ENCODE measurements at places on chromosomes 4 and X. TPM values are rescaled to one million over a fixed set of nuclear protein-coding genes. Genes with fewer than 3 reads are reported as not detected.

NXF2B gene
- not detected for total RNA-seq

DNA sequence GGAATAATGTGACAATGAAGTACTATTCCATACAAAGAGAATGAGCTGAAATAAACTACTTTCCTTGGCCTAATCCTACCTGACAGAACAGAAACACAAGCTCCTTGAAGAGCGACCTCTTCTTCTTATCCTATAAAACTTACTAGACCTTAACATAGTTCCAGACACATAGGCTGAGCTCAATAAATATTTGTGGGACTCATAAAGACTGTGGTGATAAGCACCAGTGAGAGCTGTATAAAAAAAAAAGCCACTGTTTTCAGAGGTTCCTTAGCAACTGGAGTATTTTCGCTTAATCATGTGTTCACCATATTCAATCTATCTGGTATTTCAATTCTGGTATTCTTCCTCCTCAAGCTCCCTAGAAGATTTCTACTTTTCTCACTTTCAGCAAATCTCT, 1129.6 kb downstream of the STPG2 start:
- no peaks in the 10 kb centered on the region for H3K27me3 ChIP-seq
- H3K4me3 ChIP-seq: no peak overlapping the region
- H3K36me3 ChIP-seq: no peaks in the 10 kb centered on the region

- no peak overlapping the region for H3K27ac ChIP-seq
- H3K4me1 ChIP-seq: no peaks in the 10 kb centered on the region
- no peak overlapping the region for H3K4me3 ChIP-seq
- no peaks in the 10 kb centered on the region for H3K36me3 ChIP-seq
These were observed 82.9 kb downstream of the LAS1L start for GRCh38 chrX:65451663-65452062.

DNA sequence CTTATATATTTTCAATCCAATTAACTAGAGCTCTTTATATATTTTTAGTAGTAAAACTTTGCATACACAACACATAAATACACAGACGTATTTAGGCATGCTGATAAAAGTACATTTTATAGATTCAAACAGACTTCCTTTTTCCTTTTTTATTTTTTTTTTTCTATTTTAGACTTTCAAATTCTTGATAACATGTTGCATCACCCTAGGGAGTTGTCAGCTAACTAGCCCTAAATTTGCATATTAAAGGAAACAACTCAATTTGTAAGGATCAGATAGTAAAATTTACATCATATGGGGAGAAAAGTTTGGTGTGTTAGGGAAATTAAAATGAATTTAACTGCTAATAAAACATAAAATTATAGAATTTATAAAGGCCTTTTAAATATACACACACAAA, 47.4 kb upstream of the APOOL start:
- H3K27me3 ChIP-seq: no peaks in the 10 kb centered on the region
- no peaks in the 10 kb centered on the region for H3K4me1 ChIP-seq
- DNase-seq: no peak
- no peaks in the 10 kb centered on the region for H3K36me3 ChIP-seq
- H3K4me3 ChIP-seq: no peak overlapping the region

NPY2R gene
- not detected for total RNA-seq

RAB40A gene
- total RNA-seq: not detected

DNA sequence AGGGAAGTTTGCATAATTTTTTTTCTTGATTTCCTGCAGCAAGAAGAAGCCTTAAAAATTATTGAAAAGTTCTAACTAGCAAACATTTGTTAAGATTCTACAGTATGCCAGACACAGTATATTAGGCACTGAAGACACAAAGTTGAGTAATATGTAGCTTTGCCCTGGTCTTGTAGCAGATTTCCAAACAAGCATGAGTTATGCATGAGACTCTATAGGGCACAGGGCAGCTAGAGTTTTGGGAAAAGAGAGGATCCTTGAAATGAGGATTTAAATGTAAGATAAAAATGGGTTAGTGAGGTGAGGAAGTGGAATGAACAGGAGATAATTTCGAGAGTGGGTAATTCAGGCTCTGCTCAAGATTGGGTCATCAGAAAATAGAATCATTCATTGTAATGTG, 8.6 kb upstream of the GPRIN3 start:
- no peaks in the 10 kb centered on the region for H3K36me3 ChIP-seq
- DNase-seq: no peak
- no peaks in the 10 kb centered on the region for H3K27me3 ChIP-seq
- peaks cover 2% of the 10 kb centered on the region for H3K4me1 ChIP-seq
- H3K27ac ChIP-seq: no peak overlapping the region
- H3K4me3 ChIP-seq: no peak overlapping the region

LANCL3 gene
- total RNA-seq: 0.12 TPM

- no peaks in the 10 kb centered on the region for H3K36me3 ChIP-seq
- H3K27me3 ChIP-seq: no peaks in the 10 kb centered on the region
- no peak for DNase-seq
- H3K4me3 ChIP-seq: no peak overlapping the region
These were observed 46.7 kb downstream of the DDX53 start for GRCh38 chrX:23046443-23046842.

GRCh38 chr4:114378305-114378903, 220.2 kb upstream of the UGT8 start:
- H3K27ac ChIP-seq: no peak overlapping the region
- no peaks in the 10 kb centered on the region for H3K36me3 ChIP-seq
- DNase-seq: no peak
- no peaks in the 10 kb centered on the region for H3K4me1 ChIP-seq
- H3K4me3 ChIP-seq: no peak overlapping the region
- H3K27me3 ChIP-seq: no peaks in the 10 kb centered on the region

RAB39B gene
- not detected for total RNA-seq

DNA sequence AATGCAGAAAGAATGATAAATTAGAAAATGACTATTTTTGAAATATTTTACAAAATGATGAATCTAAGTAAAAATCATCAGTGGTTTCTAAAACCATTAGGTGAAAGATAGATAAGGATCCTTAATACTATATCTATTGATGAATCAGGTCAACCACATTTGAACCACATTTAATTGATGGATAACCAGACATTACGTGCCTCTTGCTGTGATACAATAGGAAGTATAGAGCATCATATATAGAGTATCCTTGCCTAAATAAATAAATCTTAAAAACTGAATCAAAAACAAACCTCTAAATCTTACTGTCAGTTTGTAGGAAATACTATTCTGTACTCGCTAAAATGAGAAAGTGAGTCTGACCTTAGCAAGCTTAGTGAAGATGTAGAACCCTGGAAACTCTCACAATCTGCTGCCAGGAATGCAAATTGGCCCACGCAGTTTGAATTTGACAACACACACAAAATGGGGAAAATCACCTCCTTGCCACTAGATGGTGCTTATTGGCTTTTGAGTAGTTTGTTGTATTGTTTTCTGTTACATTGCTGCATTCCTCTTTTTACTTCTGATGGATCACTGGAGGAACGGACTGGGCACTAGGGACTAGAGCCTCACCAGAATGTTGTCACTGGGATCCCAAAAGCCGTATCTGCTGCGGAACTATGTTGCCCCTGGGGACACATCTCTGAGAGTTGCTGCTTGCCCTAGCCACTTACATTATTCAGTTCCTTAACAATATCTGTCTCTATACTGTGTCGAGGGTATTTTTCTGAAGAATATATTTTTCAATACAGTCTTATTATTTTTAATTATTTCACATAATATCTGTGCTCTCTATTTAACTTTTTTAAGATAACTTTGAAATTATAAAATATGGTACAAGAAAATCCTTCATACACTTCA, 25.4 kb upstream of the SLAIN2 start:
- peak; percentile 11 for DNase-seq
- no peak overlapping the region for H3K27ac ChIP-seq
- no peaks in the 10 kb centered on the region for H3K36me3 ChIP-seq
- no peaks in the 10 kb centered on the region for H3K27me3 ChIP-seq
- no peak overlapping the region for H3K4me3 ChIP-seq
- H3K4me1 ChIP-seq: no peaks in the 10 kb centered on the region

DNA sequence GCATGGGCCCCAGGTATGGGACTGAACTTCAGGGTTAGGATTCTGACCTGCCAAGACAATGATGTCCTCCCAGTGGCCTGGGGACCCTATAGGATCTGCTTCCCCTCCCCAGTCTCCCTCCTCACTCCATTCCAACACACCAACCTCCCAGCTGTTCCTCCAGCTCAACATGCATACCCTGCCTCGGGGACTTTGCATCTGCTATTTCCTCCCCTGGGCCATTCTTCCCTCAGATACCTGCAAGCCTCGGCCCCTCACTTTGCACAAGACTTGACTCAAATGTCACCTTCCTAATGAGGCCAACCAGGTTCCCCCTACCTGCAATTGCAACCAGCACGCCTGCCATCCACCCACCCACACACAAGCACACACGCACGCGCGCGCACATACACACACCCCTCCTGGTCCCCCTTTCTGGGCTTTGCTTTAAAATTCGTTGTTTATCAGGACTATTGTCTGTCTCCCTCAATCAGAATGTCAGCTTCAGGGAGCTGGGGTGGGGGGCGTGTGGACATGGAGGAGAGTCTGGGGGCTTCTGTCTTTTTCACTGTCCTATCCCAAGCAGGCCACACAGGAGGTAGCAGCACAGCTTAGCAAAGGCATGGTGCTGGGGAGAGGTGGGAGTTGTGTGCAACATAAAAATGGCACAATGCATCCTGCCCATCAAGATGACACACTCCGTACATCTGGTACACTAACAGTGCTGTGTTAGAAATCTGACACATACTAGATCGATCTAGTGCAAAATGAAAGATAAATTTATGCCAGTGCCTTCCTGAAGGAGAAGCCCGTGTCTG, 20.6 kb upstream of the PPP2R2C start:
- no peak for DNase-seq
- H3K36me3 ChIP-seq: no peaks in the 10 kb centered on the region
- no peak overlapping the region for H3K4me3 ChIP-seq

GC gene
- not detected for total RNA-seq

DNA sequence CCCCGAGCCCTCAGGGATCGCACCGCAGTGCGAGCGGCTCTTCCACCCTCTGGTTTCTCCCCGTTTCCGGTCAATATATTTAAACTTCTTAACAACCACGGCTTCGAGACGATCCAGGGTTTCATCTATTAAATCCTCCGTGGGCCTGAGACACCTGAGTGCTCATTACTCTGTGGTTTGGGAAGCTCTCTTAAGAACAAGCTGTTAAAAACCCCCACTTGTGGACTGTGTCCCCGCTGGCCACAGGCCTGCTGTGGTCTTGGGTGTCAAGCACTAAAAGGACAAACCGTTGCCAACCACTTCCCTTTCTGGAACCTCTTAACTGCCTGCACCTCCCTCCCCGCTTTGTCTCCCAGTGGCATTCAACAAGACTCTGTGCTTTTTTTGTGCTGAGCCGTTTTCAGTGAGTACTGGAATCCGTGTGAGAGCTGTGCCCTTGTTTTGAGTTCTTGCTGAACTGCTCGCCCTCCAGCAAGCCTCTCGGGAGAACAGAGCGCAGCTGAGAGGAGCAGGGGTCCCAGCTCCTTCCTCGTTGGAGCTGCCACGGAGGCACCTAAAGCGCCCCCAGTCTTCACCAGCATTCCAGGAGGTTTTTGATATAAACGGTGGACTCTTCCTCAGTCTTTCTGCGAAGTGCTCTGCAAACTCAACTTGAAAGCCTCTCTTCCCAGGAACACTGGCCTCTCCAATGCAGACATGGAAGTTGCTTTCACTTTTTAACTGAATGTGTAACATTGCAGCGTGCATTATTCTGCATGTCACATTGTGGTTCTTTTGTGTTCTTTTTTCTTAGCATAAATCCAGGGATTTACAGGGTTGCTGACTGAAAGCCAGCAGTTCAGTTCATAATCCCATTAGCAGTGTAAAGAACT, 691 bp upstream of the IGFBP7 start:
- H3K4me1 ChIP-seq: peaks cover 43% of the 10 kb centered on the region
- DNase-seq: peak; percentile 40
- peak overlapping the region; percentile 94 for H3K4me3 ChIP-seq
- no peaks in the 10 kb centered on the region for H3K27me3 ChIP-seq
- peak overlapping the region; percentile 98 for H3K27ac ChIP-seq
- peaks cover 6% of the 10 kb centered on the region for H3K36me3 ChIP-seq

- H3K27ac ChIP-seq: no peak overlapping the region
- H3K36me3 ChIP-seq: no peaks in the 10 kb centered on the region
- no peak for DNase-seq
- H3K27me3 ChIP-seq: peaks cover 17% of the 10 kb centered on the region
- H3K4me3 ChIP-seq: no peak overlapping the region
- H3K4me1 ChIP-seq: no peaks in the 10 kb centered on the region
These were observed 209.8 kb upstream of the NOCT start for GRCh38 chr4:138805736-138806135.

DNA sequence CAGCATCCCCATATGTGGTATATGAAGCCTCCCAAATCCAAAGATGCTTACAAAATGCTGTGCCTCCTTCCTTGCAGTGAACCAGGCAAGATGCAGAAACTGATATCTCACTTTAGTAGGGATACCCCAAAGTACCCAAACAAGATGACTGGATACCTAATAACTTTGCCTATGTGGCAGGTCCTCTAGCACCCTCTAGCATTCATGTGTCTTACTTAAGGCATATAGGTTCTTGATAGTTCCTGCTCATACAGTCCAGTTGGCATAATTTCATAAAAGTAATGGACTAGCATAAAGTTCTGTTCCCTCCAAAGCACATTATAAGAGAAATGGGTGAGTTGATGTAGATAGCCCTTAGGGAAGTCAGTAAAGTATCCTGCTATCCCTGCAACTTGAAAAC, 36.8 kb upstream of the SPP1 start:
- H3K36me3 ChIP-seq: no peaks in the 10 kb centered on the region
- no peak for DNase-seq
- H3K27me3 ChIP-seq: no peaks in the 10 kb centered on the region

DNA sequence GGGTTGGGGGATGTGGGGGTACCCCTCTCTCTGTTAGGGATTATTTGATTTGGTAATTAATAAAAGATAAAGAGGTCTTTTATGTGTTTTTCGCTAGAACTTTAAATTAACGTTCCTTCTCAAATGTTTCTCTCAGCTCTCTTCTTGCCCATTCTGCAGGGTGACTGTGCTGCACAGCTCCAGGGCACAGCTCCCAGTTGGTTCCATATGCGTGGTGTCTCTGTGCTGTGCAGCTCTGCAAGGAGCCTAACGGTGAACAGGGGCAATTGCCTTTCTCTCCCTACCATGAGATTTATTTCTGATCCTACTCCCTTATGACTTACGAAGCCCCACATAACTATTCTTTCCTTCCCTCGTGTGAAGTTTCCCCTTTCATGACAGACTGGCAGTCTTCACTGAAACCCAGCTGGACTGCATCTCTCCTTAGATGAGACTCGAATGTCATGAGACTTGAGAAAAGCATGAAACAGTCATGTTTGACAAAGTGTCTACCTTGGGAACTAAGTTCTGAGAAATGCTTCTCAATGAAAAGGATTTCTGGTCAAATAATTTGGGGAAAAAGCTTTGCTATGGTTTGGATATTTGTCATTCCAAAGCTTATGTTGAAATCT, 50.2 kb upstream of the SPRY1 start:
- H3K27me3 ChIP-seq: no peaks in the 10 kb centered on the region
- DNase-seq: no peak
- peaks cover 28% of the 10 kb centered on the region for H3K4me1 ChIP-seq
- H3K36me3 ChIP-seq: no peaks in the 10 kb centered on the region
- no peak overlapping the region for H3K4me3 ChIP-seq
- H3K27ac ChIP-seq: no peak overlapping the region

DNA sequence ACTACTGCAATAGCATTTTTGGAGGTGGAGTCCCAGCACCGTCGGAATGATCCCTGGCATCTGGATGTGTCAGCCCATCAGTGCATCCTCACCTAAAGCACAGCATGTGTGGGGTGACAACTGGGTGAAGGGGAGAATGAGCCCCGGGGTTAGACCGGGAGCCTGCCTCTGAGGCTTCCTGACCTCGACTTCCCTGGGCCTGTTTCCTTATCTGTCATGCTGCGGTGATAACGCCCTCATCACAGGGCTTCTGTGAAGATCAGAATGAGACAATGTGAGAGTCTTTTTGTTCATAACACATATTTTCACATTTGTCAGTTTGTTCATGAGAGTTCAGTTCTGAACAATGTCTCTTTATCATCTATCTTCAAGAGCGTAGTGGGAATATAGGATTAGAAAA, 31.1 kb upstream of the PDLIM3 start:
- H3K27ac ChIP-seq: peak overlapping the region; percentile 95
- H3K4me3 ChIP-seq: no peak overlapping the region
- peaks cover 26% of the 10 kb centered on the region for H3K4me1 ChIP-seq
- no peaks in the 10 kb centered on the region for H3K36me3 ChIP-seq
- H3K27me3 ChIP-seq: no peaks in the 10 kb centered on the region
